Posterior cingulate gyrus (tissue), 11 donors: ENCODE measurements at places on chromosomes 3 and 15.

GRCh38 chr15:80606511-80607071 lies 88.5 kb upstream of the ABHD17C start:
- no peak for DNase-seq

GRCh38 chr3:288417-288816 lies 91.9 kb downstream of the CHL1 start:
- no peak for DNase-seq

DNA sequence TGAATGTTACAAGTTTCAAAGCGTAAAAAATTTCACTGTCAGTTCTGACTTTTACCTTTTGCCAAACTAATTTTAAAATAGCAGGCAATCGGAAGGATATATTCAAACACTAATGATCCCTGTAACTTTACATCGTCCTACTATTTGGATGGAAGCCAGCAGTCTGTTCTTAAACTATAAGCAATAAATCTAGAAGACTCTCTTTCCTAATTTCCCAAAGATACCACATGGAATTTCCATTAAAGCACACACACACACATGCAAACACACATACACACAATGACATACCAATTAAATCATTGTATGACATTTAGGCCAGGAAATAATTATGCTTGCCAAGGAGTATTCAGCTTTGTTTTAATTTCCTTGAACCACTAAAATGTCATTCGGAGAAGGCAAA lies 32.0 kb downstream of the IL17RD start:
- DNase-seq, result no peak

DNA sequence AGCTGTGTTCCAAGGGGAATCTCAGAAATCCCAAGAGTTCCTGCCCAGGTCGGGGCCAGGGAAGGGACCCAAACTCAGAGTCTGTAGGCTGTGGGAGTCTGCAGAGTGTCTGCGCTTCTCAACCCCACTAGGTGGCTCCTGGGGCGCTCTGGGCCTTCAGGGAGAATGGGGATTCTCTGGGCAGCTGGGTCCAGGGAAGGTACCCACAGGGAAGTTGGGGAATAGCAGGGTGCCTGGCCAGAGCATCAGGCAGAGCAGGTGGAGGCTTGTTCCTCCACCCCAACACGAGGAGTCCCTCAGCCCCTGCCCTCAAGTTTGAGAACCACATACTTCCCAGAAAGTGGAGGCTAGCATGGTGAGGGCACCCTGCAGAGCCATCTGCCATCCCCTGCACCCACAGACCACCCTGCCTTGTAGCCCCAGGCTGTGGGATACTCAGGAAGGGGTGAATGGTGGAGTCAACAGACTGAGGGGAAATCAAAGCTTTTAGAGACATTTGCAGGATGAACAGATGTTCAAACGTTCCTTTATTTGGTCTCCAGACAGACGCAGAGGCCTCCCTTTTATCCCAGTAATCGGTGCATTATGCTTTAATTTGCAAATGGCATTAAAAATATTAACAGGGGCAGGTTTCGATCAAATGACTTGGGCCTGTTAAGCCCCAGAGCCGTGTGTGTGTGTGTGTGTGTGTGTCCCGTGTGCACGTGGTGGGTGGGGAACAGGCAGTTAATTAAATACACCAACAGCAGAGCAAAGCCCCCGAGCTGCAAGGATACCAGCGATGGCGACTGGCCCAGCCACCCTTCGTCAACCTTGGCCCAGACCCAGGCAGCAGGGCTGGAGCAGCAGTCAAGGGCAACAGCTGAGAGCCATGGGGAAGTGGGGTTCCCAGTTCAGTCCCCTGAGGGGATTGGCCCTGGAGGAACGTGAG lies 57.7 kb downstream of the DNAJB8 start:
- no peak for DNase-seq

GRCh38 chr15:68862415-68862814 lies 41.7 kb upstream of the ANP32A start:
- DNase-seq, result no peak

DNA sequence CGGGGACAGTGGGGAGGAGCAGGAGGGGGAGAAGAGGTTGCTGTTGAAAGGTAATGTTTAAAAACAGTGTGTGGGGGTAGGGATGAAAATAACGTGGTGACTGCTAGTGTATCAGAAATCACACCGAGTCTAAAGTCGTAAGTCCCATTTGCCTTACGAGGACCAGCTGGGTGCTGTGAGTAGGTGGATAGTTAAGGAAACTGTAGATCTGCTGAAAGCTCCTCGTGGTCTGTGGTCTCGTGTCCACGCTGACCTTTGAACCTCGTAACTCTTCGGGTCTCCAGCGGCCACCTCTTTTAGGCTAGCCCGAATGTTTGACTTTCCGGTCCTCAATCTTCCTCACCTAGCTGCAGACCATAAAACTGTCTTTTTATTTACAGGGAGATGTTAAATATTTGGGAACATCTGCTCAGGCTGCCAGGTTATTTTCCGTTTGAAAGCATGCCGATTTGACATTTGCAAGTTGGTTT lies 29.3 kb upstream of the ST3GAL6 start:
- DNase-seq, result no peak

DNA sequence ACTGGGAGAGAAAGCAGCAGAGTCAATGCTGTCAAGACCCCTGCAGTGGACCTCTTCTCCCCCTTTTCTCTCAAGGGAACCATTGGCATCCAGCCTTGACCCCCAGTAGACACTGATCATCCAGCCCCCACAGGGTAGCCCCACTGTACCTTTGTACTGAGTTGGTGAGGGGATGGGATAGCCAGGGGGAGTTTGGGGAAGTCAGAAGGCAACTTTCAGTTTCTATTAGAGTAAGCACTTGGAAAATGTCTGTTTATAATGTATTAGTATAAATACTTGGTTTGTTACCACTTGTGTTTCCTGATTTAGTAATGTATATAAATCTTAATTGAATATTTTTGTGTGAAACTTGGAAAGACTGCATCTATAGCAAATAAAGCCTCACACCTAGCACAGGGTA lies 25.0 kb downstream of the DAG1 start:
- DNase-seq, result no peak

GRCh38 chr3:133989936-133990702 lies 39.6 kb downstream of the SLCO2A1 start:
- no peak for DNase-seq
